ENCODE measurements at places on chromosomes 13 and 19.
A peak's percentile ranks its signal among the peaks of the same experiment; 100 is the strongest.

GRCh38 chr13:113837560-113838355 lies 26.1 kb downstream of the GAS6 start:
- DNase-seq, result no peak

GRCh38 chr13:74891610-74892009 lies 590.4 kb downstream of the TBC1D4 start:
- no peak for DNase-seq

DNA sequence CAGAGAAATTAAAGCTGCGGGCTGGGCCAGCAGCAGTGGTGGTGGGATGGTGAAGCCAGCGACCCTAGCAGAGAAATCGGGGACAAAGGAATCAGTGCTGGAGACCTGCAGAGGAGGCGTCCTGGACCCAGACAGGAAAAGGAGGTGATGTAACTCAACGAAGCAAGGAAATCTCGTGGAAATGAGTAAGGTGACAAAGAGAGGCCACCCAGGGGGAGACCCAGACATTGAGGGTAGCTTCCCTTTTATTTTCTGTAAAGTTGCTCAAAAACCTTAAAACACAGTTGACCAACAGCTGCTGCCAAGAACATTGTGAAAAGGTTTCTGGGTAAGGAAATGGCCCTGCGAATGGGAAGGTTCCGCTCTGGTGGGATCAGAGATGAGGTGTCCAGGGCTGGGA lies 13.3 kb upstream of the RETN start:
- DNase-seq, result no peak

GRCh38 chr13:106507560-106508274 lies 27.7 kb downstream of the EFNB2 start:
- peak; percentile 45 for DNase-seq

- DNase-seq, result peak; percentile 2
Observed at GRCh38 chr13:43170506-43170905, 147.1 kb downstream of the DNAJC15 start.

DNA sequence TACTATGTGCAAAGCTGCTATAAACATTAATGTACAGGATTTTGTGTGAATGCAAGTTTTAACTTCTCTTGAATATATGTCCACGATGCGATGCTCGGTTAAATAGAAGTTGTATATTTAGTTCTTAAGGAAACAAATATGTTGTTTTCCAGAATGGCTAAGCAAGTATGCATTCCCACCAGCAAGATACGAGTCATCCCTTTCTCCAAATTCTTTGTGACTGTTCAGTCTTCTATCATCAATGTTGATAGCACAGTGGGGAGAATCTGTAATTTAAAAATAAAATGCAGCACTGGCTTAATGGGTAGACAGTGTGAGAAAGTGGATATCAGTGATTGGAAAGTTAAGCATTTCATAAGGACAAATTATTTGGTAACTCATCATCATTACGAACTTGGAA lies 1340.8 kb downstream of the PCDH9 start:
- no peak for DNase-seq

- DNase-seq, result no peak
Observed at GRCh38 chr13:41387576-41387975, 69.8 kb upstream of the RGCC start.

DNA sequence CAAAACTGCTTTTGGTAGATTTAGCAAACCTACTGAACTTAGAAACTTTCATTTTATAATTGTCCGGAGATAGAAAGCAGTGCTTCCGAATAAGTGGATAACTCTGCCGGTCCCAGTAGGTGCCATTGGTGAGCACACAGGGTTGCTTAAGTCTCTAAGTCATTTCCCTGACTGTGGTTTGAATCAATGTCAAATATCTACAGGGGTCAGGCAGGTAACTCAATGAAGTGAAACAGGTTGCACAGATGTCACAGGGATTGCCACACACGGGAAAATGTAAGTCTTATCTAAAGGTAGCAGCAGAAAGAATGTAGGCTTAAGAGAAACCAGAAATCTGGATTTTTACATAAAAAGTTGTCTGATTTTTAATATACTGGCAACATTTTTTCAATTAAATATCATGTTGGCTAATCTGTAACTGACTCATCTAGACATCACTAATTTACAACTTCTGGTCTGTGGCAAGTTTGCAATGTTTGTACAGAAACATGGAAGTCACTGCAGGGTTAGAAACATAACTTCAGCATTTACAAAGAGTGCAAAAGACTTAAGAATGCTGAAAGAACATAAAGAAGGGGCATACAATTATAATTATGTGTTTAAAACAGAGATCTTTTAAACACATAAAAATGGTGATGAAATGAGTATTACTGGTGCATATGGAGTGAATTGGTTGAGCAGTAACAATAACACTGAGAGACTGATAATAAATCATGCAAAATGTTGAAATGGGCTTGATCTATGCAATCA lies 14.3 kb upstream of the LRRC63 start:
- DNase-seq, result no peak

DNA sequence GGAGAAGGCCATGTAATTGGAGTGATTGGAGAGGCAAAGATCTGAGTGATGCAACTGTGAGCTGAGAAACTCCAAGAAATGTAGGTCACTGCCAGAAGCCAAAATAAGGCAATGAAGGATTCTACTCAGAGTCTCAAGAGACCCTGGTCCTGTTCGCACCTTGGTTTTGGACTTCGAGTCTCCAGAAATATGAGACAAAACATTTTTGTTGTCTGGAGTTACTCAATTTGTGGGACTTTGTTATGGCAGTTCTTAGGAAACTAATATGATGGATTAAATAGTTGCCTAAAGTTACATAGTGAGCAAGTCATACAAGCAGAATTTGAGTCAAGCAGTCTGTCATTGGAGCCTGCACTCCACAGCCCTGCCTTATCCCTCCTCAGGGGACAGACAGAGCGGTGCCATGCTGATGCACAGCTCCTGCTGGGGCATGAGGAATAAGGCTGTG lies 104.2 kb downstream of the ITGBL1 start:
- no peak for DNase-seq

DNA sequence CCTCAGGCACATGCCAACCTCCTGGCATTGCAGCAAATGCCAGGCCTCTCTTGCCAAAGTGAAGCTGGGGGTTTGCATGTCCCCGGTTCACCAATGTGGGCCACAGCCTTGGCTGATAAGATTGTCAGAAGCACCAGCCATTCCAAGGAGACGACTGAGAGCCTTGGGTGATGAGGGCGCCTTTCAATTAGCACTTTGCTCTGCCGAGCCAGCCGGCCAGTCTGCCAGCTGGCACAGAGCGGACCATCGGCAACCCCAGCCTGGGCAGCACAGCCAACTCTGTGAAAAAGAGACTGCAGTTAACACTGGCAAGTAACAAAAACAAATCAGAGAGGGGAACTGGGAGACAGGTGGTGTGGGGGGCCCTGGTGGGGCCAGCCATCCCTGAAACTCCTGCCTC lies 67.3 kb downstream of the EFNB2 start:
- no peak for DNase-seq

DNA sequence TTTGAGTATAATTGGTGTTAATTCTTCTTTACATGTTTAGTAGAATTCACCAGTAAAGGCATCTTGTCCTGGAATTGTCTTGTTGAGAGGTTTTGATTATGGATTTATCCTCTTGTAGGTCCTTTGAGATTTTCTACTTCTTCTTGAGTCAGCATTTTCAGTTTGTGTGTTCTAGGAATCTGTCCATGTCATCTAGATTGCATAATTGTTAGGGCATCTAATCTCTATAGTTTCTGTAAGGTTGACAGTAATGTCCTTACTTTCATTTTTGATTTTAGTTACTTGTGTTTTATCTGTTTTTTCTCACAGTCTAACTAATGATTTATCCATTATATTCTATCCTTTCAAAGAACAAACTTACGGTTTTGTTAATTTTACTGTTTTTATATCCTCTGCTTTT lies 492.0 kb downstream of the FGF9 start:
- DNase-seq, result peak; percentile 41

DNA sequence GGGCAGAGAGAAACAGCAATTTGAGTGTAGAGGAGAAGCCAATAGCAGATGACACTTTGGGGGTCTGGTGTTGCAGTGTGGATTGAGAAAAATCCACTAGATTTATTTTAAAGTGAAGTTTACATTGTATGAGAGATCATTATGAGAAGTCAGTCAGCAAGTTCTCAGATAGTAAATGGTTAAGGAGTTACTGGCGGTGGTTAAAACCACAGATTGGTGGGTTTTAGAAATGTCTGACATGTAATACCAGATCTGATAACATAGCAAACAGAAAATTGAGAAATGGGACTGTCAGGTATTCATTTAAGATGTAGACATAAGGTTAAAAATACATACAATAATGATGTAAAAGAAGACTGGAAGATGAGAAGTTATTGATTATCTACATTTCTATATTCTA lies 7.2 kb downstream of the ABHD13 start:
- DNase-seq, result peak; percentile 20

DNA sequence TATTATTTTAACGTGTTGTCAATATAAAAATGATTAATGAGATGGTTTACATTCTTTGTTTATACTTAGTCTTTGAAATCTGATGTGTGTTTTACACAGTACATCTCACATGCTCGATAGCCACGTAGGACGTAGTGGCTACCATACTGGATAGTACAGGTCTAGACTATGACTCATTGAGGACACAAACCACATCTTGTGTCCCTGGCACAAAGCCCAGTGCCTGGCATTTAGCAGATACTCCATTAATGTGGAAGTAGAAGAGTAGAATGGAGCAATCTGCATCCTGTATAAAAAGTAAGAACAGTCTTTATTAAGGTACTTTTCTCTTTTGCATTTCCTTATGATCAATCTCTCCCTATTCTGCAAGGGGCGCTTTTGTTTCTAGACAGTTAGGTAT lies 49.0 kb upstream of the FRY start:
- DNase-seq, result peak; percentile 73
